Cardiac muscle cell (in vitro differentiated cells and primary cell): ENCODE measurements at places on chromosomes 3 and 15.
A peak's percentile ranks its signal among the peaks of the same experiment; 100 is the strongest.

- DNase-seq: no peak
These were observed 88.4 kb downstream of the APBA2 start for GRCh38 chr15:28974142-28974541.

GRCh38 chr3:161630794-161631193 lies 134.2 kb downstream of the OTOL1 start:
- peak; percentile 57 for DNase-seq

DNA sequence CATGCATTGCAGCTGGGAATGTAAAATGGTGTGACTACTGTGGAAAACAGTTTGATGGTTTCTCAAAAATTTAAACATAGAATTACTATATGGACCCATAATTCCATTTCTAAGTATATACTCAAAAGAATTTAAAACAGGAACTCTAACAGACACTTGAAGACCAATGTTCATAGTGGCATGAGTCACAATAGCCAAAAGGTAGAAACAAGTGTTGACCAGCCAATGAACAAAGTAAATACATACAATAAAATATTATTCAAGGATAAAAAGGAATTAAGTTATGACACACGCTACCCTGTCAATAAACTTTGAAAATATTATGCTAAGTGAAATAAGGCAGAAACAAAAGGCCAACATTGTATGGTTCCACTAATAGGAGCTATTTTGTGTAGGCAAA lies 357.4 kb upstream of the IL12A start:
- DNase-seq: no peak

DNA sequence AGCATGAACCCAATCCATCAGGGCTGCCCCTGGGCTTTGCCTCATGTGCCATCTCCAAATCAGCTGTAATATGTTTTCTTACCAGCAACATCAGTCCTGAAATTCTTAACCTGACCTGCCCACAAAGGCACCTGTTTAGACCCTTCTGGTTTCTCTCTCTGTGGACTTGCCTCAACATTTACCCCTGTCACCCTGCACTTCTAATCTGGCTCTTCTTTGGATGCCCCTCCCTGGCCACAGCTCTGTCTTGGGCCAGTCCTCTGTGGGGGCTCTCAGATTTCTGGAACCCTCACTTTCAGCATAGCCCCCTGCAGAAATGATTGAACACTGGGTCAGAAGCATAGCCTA lies 168.7 kb upstream of the STAC start:
- no peak for DNase-seq

DNA sequence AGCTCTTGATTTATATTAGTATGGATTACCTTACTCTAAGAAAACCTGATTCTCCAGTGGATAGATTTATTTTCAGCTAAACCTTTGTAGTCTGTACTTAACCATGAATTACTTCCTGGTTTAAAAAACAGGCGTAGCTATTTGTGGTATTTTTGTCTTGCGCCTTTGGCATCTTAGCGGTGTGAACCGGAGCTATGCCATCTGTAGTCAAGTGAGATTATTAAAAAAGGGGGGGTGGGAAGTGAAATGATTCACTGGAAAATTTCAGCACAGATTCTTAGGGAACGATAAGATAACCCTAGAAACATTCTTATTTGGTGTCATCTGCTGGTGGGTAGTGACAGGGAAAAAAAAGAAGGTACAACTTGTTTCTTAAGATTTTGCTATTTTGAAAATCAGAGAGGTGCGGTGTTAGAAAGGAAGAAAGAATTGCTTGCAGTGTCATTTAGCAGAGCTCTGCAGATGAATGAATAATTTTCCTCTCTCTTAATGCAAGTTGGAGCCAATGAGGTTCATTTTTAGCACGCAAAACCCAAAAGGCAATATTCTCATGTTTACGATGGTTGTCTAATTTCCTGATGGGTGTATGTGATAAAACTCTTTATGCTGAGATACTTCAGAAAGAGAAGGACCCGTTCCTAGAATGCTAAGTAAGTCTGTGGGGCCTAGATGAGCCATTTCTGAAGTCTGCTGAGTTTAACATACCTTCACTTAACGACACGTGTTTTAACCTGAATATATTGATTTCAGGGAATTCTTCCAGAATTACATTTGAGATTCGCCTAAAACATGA lies 44.0 kb downstream of the PSMD6 start:
- DNase-seq: peak; percentile 88

- DNase-seq: no peak
These were observed 46.6 kb downstream of the HHLA2 start for GRCh38 chr3:108342837-108343486.
